WTC11 (cell line): ENCODE measurements at places on chromosomes 2 and 18.

- H3K4me3 ChIP-seq, result no peak overlapping the region
- H3K4me1 ChIP-seq, result peaks cover 25% of the 10 kb centered on the region
- no peak for DNase-seq
- no peaks in the 10 kb centered on the region for H3K36me3 ChIP-seq
- H3K27ac ChIP-seq, result no peak overlapping the region
- H3K27me3 ChIP-seq, result no peaks in the 10 kb centered on the region
Observed at GRCh38 chr2:232236200-232236599, 142.4 kb upstream of the ALPP start.

DNA sequence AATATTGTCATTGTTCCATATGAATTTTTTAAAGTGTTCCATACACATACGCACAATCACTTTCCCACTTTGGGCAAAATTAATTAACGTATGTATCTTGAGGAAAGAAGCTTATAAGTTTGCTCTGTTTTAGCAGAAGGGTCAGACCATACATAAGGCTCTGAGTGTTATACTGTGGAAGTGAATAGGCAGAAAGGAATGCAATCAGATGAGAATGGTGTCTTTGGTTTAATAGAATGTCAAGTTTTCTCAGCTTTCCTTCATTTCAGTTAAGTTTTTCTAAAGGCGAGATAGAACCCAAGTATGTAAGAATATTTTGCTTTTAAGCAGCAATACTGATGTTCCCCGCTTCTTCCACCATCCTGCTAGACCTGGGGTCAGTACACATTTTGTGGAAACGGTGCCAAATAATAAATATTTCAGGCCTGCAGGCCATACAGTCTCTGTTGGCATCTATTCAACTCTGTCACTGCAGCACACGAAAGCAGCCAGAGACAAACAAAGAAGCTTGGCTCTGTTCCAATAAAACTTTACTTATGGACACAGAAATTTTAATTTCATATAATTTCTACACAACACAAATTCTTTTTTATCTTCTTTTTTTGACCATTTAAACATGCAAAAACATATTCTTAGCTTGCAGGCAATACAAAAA lies 100.6 kb downstream of the UPP2 start:
- H3K4me3 ChIP-seq, result no peak overlapping the region
- no peaks in the 10 kb centered on the region for H3K27me3 ChIP-seq
- DNase-seq, result no peak
- H3K36me3 ChIP-seq, result no peaks in the 10 kb centered on the region
- H3K4me1 ChIP-seq, result peaks cover 2% of the 10 kb centered on the region; the same call in 1 of the 2 replicates

DNA sequence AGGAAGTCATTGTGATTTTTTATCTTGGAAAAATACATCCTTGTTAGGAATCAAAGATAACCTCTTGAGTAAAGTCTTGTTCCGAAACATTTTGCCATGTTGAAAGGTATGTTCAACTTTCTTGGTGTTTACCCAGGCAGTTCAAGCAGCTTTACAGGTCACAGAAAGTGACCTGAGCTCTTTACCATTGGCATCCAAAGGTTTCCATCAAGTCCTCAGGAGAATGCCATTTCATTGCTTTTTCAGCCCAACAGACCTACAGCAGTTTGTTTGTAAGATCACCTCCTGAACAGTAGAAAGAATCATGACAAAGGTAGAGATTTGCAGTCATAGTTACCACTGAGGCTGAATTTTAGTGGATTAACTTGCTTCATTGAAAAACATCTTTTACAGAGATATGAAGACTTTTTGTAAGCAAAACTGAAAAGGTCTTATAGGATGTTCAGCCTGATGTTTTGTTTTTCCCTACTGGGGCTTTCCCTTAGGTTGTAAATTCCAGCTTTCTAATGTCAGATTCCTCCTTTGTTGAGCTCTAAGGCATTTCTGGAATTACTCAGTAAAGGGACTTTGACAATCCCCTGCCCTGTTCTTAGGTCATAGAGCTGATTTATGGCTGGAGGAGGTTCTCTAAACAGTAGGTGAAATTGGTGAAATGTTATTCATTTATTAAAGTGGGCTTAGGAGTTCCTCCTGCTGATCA lies 236.8 kb upstream of the RBMS1 start:
- H3K27me3 ChIP-seq, result no peaks in the 10 kb centered on the region
- DNase-seq, result no peak
- H3K4me1 ChIP-seq, result peaks cover 36% of the 10 kb centered on the region
- no peaks in the 10 kb centered on the region for H3K36me3 ChIP-seq
- H3K27ac ChIP-seq, result peak overlapping the region; percentile 54

GRCh38 chr2:203582468-203582867 lies 47.4 kb upstream of the RAPH1 start:
- H3K27me3 ChIP-seq, result no peaks in the 10 kb centered on the region; the same call in 1 of the 2 replicates
- no peak overlapping the region for H3K4me3 ChIP-seq
- no peaks in the 10 kb centered on the region for H3K36me3 ChIP-seq
- no peak for DNase-seq

DNA sequence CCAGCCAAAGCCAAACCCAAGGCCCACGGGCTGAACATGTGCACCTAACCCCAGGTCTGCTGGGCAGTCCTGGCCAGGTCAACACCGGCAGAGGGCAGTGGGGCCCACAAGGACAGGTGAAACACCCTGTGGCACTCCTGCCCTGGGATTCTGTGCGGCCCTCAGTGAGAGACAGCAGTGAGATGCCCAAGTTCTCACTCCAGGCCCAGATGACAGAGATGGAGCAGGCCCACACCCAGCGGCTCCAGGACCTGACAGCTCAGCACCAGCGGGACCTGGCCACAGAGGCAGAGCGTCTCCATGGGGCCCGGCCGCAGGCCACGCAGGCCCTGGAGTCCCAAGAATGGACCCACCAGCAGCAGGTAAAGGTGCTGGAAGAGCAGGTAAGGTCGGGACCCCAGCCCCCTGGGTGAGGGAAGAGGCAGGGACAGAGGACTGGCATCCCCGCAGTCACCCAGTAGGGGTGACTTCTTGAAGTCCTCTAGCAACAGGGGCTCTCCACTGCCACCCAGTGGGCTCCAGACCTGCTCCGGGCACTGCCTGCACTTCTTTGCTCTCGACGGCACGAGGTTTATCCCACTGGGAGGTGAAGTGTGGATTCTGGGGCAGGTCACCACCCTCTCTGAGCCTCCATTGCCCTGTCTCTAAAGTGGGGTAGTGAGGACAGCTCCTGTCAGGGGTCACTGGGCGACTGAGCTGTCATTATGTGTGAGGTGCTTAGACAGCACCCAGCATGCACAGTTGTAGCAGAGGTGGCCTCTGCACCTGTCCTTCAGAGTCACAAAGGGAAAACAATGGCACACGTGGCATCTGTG lies 8.8 kb upstream of the SNED1 start:
- H3K4me1 ChIP-seq, result no peaks in the 10 kb centered on the region
- H3K27ac ChIP-seq, result no peak overlapping the region
- no peaks in the 10 kb centered on the region for H3K36me3 ChIP-seq

- H3K27ac ChIP-seq, result no peak overlapping the region
- 0 out of 2 replicates have a peak, but pooled peaks cover 3% of the 10 kb centered on the region for H3K4me1 ChIP-seq
- H3K27me3 ChIP-seq, result no peaks in the 10 kb centered on the region
- no peak for DNase-seq
Observed at GRCh38 chr2:227703280-227703732, 14.5 kb downstream of the SLC19A3 start.

DNA sequence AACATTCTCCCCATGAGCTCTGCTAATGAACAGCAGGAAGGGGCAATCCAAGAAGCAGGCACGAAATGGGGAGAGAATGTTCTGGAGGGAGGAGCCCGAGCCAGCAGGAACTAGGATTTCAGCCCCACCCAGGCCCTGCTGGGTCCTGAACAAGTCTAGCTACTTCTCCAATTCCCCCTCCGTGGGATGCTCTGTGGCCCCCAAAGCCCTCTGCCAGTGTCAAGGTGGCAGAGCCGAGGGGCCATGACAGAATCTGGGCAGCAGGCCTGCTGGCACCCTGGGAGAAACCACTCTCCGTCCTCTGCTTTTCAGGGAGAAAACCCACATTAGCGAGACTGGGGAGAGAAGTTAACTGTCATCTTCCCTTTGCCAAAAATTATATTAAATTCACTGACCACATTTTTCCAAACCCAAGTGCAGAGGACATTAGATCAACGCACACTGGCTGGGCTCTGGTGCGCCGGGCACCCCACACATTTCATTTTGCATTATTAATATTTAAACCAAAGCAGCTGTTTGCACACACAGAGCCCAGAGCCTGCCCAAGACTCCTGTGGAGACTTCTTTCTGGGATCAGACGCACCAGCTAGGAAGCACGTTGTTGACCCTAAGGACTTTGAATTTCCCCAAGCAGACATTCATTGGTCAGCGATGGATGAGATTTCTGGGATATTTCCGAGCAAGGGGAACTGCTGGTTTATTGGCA lies 80.2 kb upstream of the PKDCC start:
- no peak overlapping the region for H3K4me3 ChIP-seq
- no peaks in the 10 kb centered on the region for H3K36me3 ChIP-seq
- no peak for DNase-seq
- peaks cover 53% of the 10 kb centered on the region for H3K4me1 ChIP-seq
- no peaks in the 10 kb centered on the region for H3K27me3 ChIP-seq

GRCh38 chr2:69225933-69226332 lies 161.1 kb downstream of the GFPT1 start:
- H3K27ac ChIP-seq, result no peak overlapping the region
- peaks cover 17% of the 10 kb centered on the region for H3K4me1 ChIP-seq
- no peaks in the 10 kb centered on the region for H3K27me3 ChIP-seq

DNA sequence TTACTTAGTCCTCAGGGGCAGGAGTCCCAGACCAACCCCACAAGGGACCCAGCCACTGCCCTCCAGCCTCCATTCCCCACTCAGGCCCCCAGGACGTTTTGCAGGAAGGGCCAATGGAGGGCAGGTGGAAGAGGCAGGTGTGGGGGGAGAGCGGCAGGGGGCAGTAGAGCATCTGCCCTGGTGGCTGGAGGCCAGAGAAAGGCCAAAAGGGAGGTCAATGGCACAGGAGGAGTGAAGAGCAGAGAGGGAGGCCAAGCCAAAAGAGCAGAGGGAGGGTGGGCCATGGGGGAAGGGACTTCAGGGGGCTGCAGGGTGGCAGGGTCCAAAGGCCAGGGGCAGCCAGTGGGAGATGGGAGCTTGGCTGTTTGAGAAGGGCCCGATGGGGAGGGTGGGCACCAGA lies 17.3 kb upstream of the GPR55 start:
- 0 out of 2 replicates have a peak, but pooled peaks cover 3% of the 10 kb centered on the region for H3K4me1 ChIP-seq
- H3K36me3 ChIP-seq, result peaks cover 3% of the 10 kb centered on the region
- no peak overlapping the region for H3K27ac ChIP-seq
- no peaks in the 10 kb centered on the region for H3K27me3 ChIP-seq

- H3K4me3 ChIP-seq, result no peak overlapping the region
- peaks cover 21% of the 10 kb centered on the region for H3K36me3 ChIP-seq
- no peak for DNase-seq
Observed at GRCh38 chr2:111995148-111995547, 59.9 kb upstream of the TMEM87B start.

- H3K27me3 ChIP-seq, result peaks cover 12% of the 10 kb centered on the region
- H3K4me3 ChIP-seq, result no peak overlapping the region
- DNase-seq, result no peak
- H3K36me3 ChIP-seq, result no peaks in the 10 kb centered on the region
Observed at GRCh38 chr2:214607051-214607450, 196.2 kb downstream of the VWC2L start.

DNA sequence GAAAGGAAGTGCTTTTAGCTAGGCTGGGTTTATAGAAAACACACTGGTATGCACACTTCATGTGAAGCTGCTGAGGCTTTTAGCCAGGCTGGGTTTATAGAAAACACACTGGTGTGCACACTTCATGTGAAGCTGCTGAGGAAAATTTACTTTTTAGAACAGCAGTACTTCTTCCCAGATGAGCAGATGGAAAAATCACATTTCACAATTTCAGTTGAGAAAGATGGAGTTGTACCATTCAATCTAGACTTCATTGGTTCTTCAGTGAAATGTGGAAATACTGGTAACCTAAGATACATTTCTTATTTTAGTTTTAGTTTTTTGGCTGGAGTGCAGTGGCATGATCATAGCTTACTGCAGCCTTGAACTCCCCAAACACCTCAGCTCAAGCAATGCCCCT lies 11.1 kb downstream of the SNTG2 start:
- H3K4me1 ChIP-seq, result peaks cover 36% of the 10 kb centered on the region
- H3K4me3 ChIP-seq, result no peak overlapping the region
- no peaks in the 10 kb centered on the region for H3K36me3 ChIP-seq

DNA sequence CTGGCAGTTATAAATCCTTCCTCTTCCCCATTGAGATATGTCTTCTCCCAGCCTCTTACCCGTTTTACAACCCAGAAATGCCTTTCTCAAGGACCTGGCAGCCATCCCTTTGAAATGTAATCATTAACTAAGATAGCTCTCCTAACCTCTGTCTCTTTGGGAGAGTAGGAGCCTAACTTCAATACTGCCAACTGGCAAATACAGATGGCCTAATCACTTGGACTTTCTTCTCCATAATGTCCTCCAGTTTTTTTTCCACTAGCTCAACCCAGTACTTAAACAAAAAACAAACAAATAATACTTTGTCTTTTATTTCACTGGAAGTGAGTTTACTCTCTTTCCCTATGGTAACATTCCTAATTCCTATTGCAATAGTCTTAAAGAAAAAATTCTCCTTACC lies 1391.1 kb downstream of the SUCLG1 start:
- H3K27me3 ChIP-seq, result peaks cover 9% of the 10 kb centered on the region
- no peak overlapping the region for H3K4me3 ChIP-seq
- no peak for DNase-seq
- H3K4me1 ChIP-seq, result peaks cover 9% of the 10 kb centered on the region

- no peak overlapping the region for H3K27ac ChIP-seq
- peaks cover 24% of the 10 kb centered on the region for H3K4me1 ChIP-seq
- no peaks in the 10 kb centered on the region for H3K36me3 ChIP-seq
Observed at GRCh38 chr18:76266236-76266991, 228.6 kb downstream of the ZNF516 start.

DNA sequence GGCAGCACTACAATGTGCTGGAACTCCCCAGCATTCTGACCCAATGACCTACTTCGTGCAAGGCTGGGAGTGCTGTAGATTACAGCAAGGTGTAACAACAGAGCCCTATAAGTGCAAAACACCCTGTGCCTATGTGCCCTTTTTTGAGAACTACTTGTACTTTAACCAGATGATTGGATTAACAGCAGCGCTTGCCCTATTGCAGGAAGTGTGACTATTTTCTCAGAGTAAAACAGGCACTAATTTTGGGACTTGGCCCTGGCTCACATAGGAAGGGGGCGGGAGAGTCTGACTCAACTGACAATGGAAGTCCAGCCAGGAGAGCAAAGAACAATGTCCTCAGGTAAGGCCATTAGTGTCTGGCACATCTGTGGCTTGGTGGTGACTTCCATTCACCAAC lies 35.6 kb upstream of the RNF125 start:
- H3K4me3 ChIP-seq, result no peak overlapping the region
- H3K27me3 ChIP-seq, result no peaks in the 10 kb centered on the region
- no peak for DNase-seq
- H3K27ac ChIP-seq, result no peak overlapping the region
- peaks cover 14% of the 10 kb centered on the region; the same call in 1 of the 2 replicates for H3K36me3 ChIP-seq

- H3K36me3 ChIP-seq, result no peaks in the 10 kb centered on the region
- peaks cover 56% of the 10 kb centered on the region for H3K4me1 ChIP-seq
- H3K27me3 ChIP-seq, result no peaks in the 10 kb centered on the region
- H3K27ac ChIP-seq, result peak overlapping the region; percentile 46
- no peak overlapping the region for H3K4me3 ChIP-seq
Observed at GRCh38 chr18:58201733-58202730, 158.0 kb downstream of the NEDD4L start.

- no peak overlapping the region for H3K4me3 ChIP-seq
- H3K4me1 ChIP-seq, result no peaks in the 10 kb centered on the region
- H3K27me3 ChIP-seq, result no peaks in the 10 kb centered on the region
- DNase-seq, result no peak
- H3K36me3 ChIP-seq, result no peaks in the 10 kb centered on the region
- no peak overlapping the region for H3K27ac ChIP-seq
Observed at GRCh38 chr2:211407076-211407475, 850.7 kb downstream of the CPS1 start.

GRCh38 chr2:20224716-20225293 lies at the start of gene SDC1:
Gene SDC1 (minus strand): TSS chr2:20225130. CDS start chr2:20224867, 263 bp downstream.
- peaks cover 35% of the 10 kb centered on the region for H3K4me1 ChIP-seq
- DNase-seq, result peak; percentile 65
- H3K4me3 ChIP-seq, result peak within 1 kb of the TSS; percentile 67
